ENCODE measurements at places on chromosomes 5 and 9.
A peak's percentile ranks its signal among the peaks of the same experiment; 100 is the strongest.

DNA sequence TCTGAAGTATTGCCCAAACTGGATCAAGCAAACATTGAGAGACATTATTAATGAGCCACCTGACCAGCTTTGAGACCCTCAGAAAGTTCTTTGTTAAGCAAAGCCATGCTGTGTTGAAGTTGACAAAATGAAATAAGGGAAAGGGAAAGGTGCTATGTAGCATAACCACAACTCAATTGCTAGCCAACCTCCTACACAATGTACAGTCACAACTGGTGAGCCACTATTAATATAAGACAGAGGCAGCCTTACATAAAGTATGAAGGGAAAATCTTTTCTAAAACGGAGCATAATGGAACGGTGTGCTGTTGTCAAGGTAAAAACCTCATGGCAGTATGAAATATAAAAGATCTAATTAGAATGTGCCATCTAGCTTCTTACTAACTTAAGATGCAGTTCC, 375.8 kb upstream of the ST8SIA4 start:
- peak; percentile 65 for ATAC-seq

- no peak for ATAC-seq
Measured at GRCh38 chr9:129040113-129040643, 3.8 kb downstream of the MIGA2 start.

GRCh38 chr5:144205141-144205551, 34.5 kb downstream of the KCTD16 start:
- ATAC-seq: no peak

DNA sequence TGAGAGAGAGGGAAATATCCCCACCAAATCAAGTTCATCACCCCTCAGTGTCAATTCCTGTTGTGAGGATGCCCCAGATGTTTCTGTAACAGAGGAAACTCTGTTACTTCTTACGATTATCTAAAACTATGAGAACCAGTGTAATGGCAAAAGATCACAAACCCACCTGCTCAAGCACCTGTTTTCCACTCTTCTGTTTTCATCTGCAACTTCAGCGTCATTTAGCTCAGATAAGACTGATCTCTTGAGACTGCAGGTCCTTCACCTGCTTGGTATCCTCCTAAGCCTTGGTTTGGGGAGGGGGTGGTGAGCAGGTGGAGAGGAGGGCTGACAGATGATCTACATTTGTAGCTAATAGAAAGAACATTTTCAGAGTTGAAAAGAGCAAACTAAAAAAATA, 229.3 kb downstream of the SLF1 start:
- no peak for ATAC-seq

- no peak for ATAC-seq
Measured at GRCh38 chr5:138346889-138347288, 5.6 kb upstream of the KDM3B start.

DNA sequence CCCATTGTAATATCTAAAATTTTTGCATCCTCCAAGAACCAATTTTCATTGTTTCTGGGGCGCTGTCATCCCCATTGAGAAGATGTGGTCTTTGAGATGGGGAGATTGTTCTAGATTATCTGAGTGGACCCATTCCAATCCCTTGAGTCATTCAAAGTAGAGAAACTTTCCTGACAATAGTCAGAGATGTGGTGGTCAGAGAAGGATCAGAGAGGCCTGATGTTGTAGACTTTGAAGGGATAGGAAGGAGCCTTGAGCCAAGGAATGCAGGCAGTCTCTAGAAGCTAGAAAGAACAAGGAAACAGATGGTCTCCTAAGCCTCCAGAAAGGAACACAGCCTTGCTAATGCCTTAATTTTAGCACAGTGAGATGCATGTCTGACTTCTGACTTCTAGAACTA, 80.4 kb downstream of the TEK start:
- no peak for ATAC-seq

DNA sequence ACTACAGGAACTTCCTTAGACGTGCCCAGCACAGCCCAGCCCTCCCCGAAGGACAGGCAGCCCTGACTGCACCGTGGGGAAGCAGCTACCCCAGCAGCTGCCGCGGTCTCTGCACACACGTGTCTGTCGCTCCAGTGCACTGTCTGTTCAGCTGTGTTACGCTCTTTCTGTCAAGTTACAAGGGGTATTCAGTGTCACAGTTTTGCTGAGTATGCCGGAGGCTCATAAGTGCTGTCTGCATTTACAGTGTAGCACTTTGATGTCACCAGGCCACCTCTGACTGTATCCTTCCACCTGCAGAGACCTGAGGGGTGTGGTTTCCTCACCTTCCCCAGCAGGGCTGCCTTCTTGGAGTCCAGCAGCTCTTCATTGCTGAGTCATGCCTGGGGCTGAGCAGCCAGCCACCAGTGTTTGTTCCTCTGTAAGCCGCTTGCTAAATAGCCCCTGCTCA, 126.8 kb downstream of the EHMT1 start:
- ATAC-seq: peak; percentile 80

DNA sequence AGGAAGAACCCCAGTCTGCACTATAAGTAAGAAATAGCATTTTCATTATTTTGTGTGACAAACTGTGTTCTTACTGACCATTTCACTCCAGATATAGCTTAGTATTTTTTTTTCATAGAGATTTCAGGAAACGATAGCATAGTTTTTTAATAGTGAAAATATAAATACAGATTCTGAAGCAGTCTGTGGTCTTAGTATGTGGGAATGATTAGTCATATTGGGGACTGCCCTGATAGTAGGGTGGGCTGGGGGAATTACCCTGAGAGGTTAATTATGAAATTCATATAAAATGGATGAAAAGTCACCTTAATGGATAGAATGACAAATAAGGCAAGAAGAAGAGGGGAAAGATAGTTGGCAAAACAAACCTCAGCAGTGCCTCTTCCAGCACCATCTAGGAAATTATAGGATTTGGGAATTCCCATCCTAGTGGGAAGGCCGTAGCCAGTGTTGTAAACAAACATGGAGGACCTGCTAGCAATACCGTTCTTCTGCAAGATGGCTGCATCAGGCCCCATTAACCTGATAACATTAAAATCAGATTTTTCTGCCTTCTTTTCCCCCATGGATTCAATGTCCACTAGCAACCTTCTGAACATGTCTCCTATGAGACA, 23.7 kb upstream of the NR3C1 start:
- ATAC-seq: peak; percentile 40

- no peak for ATAC-seq
Measured at GRCh38 chr5:62620761-62621160, 42.1 kb downstream of the LRRC70 start.

- no peak for ATAC-seq
Measured at GRCh38 chr5:33938881-33939280, 2.7 kb downstream of the RXFP3 start.

GRCh38 chr5:102286476-102286875, 9.6 kb downstream of the SLCO4C1 start:
- no peak for ATAC-seq

DNA sequence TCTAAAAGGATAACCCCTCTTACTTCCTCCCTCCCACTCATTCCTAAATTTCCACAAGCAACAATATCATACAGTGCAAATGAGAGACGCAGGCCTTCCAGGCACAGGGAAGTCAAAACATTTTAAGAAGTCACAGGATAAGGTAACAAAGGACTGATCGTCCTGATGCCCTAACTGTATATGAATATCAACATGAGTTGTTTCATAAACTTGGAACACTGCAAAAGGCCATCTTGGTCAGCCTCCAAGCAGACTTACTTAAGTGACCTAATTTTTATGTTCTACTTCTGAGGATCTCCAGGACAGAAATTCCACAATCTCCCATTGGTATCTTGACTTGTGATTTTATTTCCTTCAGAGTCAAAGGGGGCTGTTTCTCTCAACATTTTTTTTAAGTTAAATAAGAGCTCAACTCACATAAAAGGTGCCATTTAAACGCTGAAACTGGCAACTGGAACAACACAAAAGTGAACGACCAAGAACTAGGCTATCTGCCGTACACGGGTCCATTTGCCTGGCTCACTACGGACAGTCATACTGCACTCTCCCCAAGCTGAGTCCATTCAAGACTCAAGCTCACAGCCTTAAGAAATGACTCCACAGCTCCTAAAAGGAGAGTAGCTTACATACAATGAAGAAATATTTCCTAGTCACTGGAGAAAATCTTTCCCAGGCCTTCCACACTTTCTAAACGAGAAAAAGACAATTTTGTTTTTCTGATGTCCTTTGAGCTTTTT, 71.3 kb downstream of the LHFPL2 start:
- no peak for ATAC-seq

- ATAC-seq: no peak
Measured at GRCh38 chr5:40030661-40031060, 605.9 kb upstream of the DAB2 start.

DNA sequence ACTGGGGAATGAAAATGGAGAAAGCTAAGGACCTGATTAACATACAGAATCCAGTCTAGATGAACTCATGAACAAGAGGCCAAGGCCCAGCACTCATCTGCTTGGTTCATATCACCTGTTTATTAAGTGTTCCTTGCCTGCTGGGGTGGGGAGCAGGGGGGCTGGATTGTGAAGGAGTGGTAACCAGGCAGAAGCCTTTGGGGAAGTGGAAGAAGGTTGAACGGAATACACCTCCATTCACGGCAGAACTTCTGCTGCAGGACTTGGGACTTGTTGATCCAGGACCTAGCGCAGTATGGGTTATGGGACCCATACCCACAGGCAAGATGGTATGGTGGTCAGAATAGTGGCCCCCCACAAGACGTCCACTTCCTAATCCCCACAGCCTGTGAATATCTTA, 8.8 kb upstream of the SEPTIN8 start:
- no peak for ATAC-seq

- no peak for ATAC-seq
Measured at GRCh38 chr9:33277484-33277883, 12.6 kb downstream of the CHMP5 start.

GRCh38 chr9:78332381-78332780, 35.5 kb downstream of the PSAT1 start:
- ATAC-seq: no peak

- ATAC-seq: peak; percentile 85
Measured at GRCh38 chr5:96344678-96345577, 88.1 kb downstream of the PCSK1 start.

GRCh38 chr5:134103998-134104654, 10.4 kb upstream of the TCF7 start:
- ATAC-seq: peak; percentile 32

GRCh38 chr5:39104221-39104620, 30.0 kb upstream of the RICTOR start:
- ATAC-seq: no peak

- ATAC-seq: no peak
Measured at GRCh38 chr5:113273948-113274347, 160.8 kb downstream of the TSSK1B start.

DNA sequence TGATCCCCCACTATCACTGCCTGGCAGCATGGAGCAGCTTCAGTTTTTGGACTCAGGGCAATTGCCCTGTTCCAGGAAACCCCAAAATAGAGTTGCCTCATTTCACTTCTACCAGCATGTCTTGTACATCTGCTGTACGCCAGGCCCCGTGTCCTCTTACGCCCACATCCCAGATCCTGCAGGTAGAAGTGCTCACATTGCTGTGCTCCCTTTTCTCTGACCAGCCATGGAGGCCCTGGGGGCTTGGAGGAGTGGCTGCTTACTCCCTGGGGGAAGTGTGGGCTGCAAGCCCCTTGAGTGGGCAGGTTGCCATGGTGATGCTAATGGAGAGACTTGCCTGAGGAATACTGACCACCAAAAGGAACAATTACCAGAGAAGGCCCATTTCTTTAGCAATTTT, 55.6 kb upstream of the KCNIP1 start:
- no peak for ATAC-seq

DNA sequence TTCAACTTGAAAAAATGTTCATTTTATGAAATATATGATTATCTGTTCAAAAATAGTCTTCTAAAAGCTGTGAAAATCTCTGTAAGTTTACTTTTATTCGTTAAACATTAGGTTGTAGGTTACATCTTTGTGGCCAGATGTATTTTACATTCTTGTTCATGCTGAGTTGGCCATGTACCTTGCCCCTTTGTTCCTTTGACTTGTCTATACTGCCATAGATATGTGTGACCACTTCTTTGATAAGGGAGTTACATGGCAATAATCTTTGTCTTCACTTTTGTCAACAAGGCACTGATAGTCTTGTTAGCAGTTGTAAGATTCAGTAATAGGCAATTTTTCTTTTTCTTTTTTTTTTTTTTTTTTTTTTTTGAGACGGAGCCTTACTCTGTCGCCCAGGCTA, 15.9 kb downstream of the SEC24A start:
- ATAC-seq: no peak

DNA sequence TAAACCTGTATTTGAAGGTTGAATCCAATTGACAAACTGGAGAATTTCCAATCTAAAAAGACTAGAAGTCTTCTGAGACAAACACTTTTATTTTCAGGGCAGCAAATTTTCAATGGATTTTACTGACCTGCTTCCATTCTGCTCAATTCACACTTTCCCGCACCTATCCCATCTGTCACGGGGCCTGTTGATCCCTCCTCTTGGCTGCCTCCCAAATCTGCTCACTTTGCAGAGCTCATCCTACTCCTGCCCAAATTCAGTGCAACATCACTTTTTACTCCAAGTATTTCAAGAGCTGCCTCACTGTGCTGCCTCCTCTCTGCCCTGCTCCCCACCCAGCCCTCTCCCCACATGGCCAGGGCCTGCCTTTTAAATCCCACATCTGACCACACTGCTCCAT, 35.1 kb downstream of the GOLM1 start:
- no peak for ATAC-seq

- ATAC-seq: no peak
Measured at GRCh38 chr5:129141696-129142095, 47.1 kb downstream of the ISOC1 start.

- ATAC-seq: no peak
Measured at GRCh38 chr5:133845271-133845670, 123.2 kb downstream of the C5orf15 start.

DNA sequence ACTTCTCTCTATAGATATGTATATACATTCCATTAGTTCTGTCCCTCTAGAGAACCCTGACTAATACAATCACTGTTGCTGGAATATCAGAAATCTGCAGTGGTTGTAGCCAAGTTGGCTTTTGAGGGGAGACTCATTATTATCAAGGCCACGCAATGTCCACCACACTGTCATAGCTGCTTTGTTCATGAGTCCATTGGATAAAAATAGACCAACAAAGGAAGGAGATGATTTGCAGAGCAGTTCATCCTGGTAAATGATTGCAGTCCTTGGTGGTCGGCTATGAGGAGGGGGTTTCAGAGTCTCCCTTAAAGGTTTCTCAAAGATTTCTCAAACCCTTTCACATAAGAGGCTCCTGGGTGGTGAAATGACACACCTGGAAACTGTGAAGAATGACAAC, 192.8 kb upstream of the ANKH start:
- ATAC-seq: no peak

DNA sequence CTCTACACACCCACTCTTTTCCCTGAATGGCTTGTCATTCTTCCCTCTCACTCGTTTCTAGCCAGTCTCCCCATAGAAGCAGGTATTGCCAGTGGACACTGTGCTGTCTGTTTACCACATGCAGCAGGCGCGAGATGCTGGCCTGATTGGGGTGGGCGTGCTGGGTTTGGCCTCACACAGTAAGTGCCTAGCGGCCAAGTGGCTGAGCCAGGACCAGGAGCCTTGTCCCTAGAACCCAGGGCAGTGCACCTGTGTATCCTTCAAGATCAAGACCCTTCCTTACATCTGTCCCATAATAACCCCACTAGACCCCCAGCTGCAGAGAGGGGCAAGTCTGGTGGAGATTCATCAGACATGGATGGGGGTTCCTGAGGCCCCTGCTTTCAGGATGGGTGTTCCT, 112.8 kb upstream of the IRX4 start:
- no peak for ATAC-seq
